ENCODE measurements at places on chromosomes 13 and 19.

DNA sequence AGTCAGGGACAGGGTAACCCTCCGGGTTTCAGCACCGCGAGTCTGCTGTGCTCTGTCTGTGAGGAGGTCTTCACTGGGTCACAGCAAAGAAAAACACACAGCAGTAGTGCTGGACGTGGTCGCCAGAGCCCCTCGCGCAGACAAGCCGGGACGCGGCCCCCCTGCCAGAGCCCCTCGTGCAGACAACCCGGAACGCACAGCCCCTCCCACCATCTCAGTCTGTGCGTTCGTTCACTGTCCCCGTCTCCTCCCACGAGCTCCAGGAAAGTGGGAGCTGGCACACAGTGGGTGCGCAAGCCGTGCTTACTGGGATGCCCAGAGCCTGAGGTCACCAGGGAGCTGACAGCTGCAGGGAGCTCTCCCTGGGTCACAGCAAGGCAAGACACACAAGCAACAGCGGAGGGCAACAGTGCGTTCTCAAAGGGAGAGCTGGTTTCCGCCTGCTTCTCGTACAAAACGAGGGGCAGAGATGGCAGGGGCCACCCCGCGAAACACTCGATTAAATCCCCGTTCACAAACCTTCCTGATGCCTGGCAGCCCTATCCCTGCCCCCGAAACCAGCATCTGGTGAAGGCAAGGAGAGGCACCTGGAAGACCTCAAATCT, 3.2 kb upstream of the PLPP2 start:
- DNase-seq = no peak

GRCh38 chr19:31074199-31075125, 274.8 kb downstream of the TSHZ3 start:
- DNase-seq = no peak

DNA sequence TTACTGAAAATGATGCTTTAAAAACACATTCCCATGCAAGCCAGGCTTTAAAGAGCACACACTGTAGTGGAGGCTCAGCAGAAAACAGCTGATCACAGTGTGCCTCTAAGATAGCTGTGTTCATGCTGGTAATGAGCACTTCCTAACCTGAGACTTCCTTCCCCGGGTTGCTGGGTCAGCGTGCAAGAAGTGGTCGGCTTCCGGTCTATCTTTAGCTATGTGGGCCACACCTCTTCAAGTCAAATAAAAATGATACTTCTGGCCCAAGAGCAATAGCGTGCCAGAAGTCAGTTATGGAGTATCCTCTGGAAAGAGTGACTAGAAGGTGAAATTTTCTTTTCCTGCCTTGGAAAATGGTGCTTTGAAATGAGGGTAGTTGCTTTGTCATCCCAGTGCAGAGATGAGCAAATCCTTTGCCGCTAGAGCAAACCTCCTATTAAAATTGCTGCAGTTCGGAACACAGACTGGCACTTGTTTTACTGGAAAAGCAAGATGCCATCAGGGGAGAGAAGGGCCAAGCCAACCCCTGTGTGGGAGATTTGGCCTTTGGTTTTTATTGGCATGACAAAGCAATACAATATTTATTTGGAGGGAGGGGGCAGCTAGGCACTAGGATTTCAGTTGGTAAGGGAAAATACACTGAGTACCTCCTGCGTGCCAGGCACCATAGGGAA, 64.2 kb downstream of the ARHGAP35 start:
- DNase-seq = no peak

DNA sequence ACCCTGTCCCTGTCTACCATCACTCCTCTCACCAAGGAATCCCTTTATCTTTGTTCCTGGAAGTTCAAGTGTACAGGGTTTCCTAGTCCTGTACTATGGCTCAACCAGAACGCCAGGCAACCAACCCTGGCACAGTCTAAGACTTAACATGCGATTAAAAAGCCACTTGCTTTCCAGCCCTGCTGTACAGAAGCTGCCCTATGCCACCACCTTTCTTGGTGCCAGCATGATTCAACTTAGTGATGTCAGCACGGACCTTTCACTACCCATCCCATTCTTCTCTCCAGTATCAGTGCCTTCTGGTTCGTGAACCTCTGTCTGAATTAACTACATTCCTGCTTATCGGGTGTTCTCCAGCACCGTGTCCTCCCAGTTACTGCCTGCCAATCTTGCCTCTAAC, 151.1 kb downstream of the KLF12 start:
- DNase-seq = no peak

GRCh38 chr13:94454906-94455305, 24.6 kb downstream of the DCT start:
- no peak for DNase-seq

GRCh38 chr13:44309794-44310757, 63.5 kb upstream of the SERP2 start:
- DNase-seq = no peak

DNA sequence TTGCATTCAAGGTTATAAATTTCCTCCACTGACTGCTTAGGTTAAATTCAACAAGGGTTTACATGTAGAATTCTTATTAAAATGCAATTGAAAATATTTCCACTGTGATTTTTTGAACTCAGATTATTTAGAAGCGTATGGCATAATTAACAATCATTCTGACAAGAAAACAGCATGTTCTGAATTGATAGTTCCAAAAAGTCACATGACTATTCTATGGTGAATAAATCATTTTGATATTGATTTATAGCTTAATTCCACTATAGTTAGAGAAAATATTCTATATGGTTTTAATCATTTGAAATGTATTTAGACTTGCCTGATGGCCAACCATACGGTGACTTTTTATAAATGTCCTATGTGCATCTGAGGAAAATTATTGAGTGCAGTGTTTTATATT, 3.0 kb downstream of the ZNF577 start:
- no peak for DNase-seq

DNA sequence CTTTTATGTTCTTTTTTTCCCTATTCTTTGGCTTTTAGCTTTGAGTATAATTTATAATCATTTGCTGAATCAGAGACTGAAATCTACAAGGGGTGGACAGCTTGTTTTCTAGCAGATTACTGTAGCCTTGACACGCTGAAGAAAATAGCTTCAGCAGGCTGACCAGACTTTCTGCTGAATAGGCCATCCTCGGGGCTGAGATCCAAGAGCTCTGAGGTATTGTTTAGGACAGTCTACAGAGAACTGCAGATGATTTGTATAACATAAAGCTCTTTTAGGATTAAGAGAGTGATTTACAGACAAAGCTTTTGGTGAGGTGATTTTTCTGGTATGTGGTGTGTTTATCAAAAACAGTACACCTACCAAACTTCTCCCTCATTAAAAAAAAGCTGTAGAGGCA, 16.8 kb downstream of the POLR1D start:
- no peak for DNase-seq
